Nucleus accumbens (tissue), 56 donors: ENCODE measurements at places on chromosomes 1 and 21.

DNA sequence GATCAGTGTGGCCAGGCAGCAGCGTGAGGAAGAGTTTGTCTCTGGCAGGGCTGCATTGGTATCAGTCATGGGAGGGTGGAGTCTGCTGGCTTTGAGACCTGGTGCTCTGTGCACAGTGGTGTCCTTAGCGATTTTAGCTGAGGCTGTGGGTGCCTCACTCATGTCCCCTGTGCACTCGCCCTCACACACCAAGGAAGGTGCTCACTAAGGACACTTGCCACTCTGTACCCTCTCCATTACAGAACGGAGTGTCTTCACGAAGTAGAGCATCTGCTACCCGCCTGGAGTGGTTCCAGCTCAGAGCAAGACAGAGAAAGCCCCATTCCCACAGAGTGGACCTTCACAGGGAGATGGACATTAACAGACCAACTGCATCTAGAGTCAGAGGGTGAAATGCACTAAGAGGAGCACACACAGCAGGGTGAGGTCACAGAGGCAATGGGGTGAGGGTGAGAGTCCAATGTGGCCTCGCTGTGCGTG, 117.9 kb downstream of the MATN1 start:
- DNase-seq = no peak

DNA sequence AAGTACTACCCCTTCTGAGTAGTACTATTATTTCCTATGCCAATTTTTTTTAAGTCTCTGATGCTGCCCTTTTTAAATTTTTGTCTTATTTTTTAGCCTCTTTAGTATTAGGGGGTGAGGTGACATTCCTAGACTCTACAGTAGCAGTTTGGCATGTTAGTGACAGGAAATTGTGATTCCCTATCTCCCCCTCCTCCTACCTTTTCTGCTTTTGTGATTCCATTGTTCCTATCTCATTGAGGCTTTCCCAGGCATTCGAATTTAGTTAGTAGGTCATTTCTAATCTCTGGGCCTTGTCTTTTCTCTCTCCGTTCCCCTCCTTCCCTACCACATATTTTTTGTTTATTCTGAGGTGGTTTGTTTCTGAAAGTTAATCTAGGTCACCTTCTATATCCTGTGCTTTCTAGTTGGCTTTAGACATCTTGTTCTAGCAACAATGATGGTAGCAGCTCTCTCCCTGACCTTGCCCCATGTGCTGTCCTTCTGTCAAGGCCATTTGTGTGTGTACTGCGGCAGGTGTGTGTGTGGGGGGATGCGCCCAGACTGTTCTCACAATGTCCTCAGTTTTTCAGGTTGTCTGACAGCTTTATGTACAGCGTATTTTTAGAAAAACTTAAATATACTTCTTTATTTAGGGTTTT, 21.5 kb downstream of the SEMA6C start:
- no peak for DNase-seq

DNA sequence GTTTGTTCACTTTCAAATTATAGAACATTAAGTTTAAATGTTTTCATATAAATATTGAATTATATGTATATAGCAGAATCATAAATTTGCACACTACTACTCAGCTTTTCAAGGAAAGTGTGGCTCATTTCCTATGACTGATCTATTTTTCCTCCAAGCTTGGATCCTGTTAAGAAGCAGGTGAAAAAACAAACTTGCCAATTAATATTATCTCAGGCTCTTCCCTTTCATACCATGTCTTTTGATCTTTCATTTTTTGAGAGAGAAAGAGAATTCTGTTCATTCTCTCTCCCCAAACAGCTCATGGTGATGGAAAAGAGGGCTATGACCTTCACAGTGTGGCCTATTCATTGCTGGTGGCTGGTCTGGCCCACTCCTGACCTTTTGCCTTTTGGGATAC, 43.7 kb downstream of the SEC16B start:
- no peak for DNase-seq

- DNase-seq = no peak
Observed at GRCh38 chr1:239023732-239024360, 362.5 kb upstream of the CHRM3 start.

DNA sequence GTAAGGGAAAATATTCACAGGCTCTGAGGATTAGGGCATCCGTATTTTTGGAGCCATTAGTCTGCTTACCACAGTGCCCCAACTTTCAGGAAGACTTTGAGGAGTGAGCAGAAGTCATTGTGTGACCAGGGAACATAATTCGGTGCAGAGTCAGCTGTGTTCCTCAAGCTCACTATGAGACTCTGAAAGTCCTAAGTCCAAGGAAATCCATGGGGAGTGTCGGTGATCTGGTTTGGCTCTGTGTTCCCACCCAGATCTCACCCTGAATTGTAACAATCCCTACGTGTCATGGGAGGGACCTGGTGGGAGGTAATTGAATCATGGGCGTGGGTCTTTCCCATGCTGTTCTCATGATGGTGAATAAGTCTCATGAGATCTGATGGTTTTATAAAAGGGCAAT, 45.9 kb upstream of the SCAF4 start:
- no peak for DNase-seq

DNA sequence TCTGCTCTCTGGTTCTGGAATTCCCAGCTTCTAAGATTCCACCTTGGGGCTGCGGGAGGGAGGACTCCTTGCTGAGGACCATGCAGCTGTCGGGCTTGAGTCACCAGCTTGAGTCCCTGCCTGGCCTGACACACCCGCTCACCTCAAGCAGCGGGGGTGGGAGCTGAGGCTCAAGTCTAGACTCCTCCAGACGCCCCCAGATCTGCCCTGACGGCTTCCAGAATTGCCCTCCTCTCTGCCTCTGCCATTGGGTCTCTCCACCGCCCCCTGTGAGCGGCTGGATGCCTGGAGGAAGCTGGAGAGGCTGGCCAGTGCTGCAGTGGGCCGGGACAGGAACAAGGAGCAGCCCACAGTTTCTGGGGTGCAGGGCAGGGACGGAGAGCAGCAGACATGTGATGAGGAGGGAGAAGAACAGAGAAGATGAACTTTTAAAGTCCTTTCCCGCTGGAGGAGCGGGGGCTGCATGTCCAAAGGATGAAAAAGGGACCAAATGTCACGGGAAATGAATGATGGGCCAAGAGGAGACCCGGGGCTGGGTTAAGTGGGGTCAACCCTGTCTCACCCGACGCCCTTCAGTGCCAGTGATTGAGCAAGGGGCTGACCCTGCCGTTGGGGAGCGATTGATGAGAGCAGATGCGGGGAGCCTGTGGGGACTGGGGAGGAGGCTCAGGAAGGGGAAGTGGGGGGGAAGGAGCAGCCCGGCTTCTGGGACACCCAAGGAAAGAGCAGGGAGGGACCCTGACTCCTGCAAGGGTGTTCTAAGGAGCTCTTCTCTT, 13.5 kb downstream of the CRABP2 start:
- DNase-seq = no peak

GRCh38 chr1:155648207-155649147, 38.5 kb downstream of the MSTO1 start:
- DNase-seq = no peak

DNA sequence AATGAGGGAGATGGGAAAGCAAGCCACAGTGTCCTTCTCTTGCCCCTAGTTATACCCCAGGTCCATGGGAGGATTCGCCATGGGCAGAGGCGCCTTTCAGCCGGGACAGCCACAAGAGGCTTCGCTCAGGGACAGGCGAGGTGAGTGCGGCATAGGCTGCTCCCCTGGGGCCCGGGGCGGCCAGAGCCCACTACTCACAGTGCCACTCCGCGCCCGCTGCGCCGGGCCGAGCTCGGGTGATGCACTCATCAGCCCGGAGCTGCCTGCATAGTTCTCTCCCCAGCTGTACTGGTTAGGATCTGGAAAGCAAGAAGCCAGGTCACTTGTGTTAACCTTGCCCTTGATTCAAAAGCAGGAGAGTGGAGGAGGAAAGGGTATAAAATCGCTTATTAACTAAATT, 8.4 kb downstream of the PANK4 start:
- no peak for DNase-seq

DNA sequence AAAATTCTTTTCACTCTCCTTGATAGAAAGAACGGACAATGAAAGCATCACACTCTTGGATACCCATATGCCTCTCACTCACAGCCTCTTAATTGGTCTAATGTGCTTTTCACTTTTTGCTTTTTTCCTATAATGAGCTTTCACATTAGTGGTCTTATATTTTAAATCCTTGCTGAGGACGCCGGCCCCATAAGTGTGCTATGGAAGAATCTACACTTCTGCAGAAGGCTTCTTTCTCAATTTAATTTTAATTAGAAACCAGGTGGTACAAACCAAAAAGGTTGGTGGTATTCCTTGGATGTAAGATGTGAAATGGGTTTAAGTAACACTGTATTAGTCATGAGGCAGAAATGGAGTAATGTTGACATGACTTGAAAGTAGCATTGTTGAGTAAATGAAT, 190.6 kb upstream of the NFIA start:
- no peak for DNase-seq

- no peak for DNase-seq
Observed at GRCh38 chr1:232462213-232462612, 167.7 kb downstream of the SIPA1L2 start.

- DNase-seq = no peak
Observed at GRCh38 chr1:218620956-218621355, 275.8 kb downstream of the TGFB2 start.
